Central memory CD8-positive, alpha-beta T cell (primary cell): ENCODE measurements at places on chromosomes 7 and 10.

DNA sequence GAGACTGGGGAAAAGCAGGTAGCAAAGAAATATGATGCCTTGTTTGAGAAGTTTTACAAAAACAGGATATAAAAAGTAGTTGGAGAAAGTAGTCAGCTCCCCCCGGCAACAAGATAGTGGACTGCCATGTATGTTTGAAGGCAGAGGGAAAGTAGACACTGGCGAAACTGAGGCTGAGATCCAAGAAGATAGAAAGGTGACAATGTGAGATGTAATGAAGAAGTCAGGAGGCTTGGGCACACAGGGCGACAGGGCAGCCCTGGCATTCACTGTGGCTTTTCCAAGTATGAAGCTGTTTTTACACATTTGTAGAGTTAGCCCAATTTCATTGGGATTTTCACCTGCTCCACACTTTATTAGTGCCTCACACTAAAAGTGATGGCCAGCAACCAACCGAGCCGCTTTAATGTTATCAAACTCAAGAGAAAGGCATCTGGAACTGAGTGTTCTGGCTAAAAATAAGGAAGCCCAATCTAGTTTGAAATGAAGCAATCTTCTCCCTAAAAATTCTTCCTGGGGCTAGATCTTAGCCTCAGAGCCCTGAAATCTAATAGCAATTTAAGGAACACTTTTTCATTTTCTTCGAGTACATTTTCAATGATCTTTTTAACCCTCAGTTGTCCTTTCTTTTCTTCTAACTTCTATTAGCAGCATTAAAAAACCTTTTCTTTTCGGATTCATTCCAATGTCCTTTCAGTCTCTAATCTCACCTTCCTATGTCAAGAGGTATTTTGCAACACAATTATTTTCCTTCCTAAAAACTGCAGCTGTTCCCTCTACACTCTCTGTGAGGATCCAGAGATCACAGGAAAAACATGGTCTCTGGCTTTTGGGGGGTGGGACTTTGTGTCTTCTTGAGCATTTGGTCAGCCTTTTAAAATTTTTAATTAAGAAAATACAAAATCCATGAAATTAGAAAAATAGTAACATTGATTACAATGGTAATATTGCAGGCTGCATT is 108.0 kb downstream of the RNLS start:
- no peaks in the 10 kb centered on the region for H3K4me1 ChIP-seq
- H3K27ac ChIP-seq: no peak overlapping the region
- no peak overlapping the region for H3K4me3 ChIP-seq
- no peaks in the 10 kb centered on the region for H3K36me3 ChIP-seq
- no peak for DNase-seq
- H3K27me3 ChIP-seq: no peaks in the 10 kb centered on the region

DNA sequence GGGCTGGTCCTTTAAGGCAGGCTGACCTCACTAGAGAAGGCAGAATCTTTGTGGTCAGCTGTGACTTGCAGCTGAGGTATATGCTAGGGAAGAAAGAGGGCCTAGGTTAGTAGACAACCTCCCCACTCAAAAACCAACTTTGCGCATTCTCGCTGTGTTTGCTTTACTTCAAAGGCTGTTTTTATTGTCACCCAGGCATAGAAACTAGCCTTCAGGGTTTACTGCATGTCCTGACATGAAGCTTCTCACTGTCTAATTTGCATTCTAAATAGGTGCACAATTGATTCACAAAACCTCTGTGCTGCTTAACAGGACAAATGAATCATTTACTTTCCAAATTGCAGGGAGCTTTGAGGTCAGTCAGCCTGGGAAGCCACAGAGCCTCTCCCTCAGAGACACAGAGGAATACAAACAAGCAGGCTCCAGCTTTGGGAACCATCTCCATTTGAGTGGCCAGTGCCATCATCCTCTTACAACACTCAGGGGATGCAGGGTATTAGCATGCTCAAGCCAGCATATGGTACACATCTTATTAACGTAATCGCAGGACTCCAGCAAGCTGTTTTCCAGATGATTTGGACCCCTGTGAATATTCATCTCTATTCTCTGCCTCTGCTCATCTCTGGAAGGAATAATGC is 596.4 kb upstream of the GHITM start:
- no peak overlapping the region for H3K4me3 ChIP-seq
- no peak for DNase-seq
- H3K27me3 ChIP-seq: no peaks in the 10 kb centered on the region
- no peaks in the 10 kb centered on the region for H3K4me1 ChIP-seq
- no peaks in the 10 kb centered on the region for H3K36me3 ChIP-seq

DNA sequence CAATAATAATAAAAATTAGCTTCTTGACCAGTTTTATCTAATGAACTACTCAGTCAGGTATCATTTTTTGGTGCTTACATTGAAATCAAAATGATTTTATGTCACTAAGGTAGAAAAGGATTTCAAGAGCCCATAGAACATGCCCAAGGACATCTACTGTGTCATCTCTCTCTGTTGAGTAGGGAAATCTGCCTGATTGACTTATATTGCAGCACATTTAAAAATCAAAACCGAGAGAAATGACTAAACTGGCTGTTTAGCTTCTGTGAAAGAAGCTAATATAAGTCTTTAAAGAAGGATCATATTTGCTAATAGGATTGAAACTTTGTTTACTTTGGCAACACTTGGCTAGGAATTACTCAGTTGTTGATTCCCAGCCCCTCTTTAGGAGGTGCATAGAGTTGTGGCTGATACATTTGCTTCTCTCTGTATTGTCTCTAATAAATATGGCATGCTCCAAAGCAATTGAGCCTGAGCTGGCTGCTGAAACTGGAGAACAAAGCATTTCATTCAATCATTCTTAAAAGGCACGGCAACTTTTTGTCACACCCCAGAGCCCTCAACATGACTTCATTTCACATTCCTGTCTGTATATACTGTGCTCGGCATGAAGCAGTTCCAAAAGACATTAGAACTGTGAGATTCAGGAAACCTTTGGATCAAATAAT is 1096.9 kb upstream of the POT1 start:
- no peak overlapping the region for H3K27ac ChIP-seq
- H3K4me3 ChIP-seq: no peak overlapping the region
- no peaks in the 10 kb centered on the region for H3K4me1 ChIP-seq
- no peaks in the 10 kb centered on the region for H3K27me3 ChIP-seq
- peaks cover 2% of the 10 kb centered on the region for H3K36me3 ChIP-seq

- no peaks in the 10 kb centered on the region for H3K4me1 ChIP-seq
- H3K4me3 ChIP-seq: no peak overlapping the region
- no peaks in the 10 kb centered on the region for H3K27me3 ChIP-seq
- no peak overlapping the region for H3K27ac ChIP-seq
- peaks cover 39% of the 10 kb centered on the region for H3K36me3 ChIP-seq
These were observed 18.7 kb upstream of the GET4 start for GRCh38 chr7:857661-858060.

DNA sequence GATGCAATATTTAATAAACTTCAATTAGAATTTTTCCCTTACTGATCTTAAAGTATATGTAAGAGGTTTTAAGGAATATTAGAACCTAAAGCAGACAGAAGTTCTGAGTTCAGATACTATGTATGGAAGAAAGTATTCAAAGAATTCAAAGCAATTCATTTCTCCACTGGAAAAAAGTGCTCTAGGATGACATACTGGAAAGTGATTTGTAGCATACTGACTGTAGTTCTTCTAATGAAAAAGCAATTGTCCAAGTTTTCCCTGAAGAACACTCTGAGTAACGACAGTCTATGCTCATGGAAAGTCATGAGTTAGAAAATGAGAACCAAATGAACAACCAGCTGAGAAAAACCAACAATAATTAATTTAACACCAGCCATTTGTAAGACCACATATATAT is 180.8 kb upstream of the SLC26A5 start:
- DNase-seq: no peak
- no peak overlapping the region for H3K4me3 ChIP-seq
- no peaks in the 10 kb centered on the region for H3K4me1 ChIP-seq
- H3K27me3 ChIP-seq: peaks cover 23% of the 10 kb centered on the region
- H3K36me3 ChIP-seq: no peaks in the 10 kb centered on the region

DNA sequence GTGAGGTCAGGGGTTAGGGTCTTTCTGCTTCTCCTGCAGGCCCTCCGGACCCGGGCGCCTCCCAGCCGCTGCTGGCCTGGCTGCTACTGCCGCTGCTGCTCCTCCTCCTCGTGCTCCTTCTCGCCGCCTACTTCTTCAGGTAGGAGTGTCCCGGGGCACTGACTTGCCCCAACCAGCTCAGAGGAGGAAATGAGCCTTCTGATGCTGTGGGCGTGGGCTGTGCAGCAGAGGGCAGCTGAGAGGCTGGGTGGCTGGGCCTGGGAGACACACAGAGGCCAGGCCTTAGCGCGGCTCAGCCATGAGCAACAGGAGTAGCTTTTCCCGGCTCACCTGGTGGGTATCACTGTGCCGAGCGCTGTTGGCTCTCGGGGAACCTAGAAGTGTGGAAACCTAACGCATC is 78.9 kb downstream of the MKI67 start:
- H3K27me3 ChIP-seq: no peaks in the 10 kb centered on the region
- peak; percentile 80 for DNase-seq
- H3K4me3 ChIP-seq: peak overlapping the region; percentile 94
- peaks cover 49% of the 10 kb centered on the region for H3K36me3 ChIP-seq
- H3K4me1 ChIP-seq: peaks cover 63% of the 10 kb centered on the region

DNA sequence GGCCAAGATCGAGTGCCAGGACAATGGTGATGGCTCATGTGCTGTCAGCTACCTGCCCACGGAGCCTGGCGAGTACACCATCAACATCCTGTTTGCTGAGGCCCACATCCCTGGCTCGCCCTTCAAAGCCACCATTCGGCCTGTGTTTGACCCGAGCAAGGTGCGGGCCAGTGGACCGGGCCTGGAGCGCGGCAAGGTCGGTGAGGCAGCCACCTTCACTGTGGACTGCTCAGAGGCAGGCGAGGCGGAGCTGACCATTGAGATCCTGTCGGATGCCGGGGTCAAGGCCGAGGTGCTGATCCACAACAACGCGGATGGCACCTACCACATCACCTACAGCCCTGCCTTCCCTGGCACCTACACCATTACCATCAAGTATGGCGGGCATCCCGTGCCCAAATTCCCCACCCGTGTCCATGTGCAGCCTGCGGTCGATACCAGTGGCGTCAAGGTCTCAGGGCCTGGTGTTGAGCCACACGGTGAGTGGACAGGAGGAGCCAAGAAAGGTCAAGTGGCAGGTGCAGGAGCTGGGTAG is 14.6 kb downstream of the FLNC start:
- no peaks in the 10 kb centered on the region for H3K27me3 ChIP-seq
- H3K4me1 ChIP-seq: no peaks in the 10 kb centered on the region
- no peak overlapping the region for H3K27ac ChIP-seq
- no peak for DNase-seq
- peaks cover 1% of the 10 kb centered on the region for H3K36me3 ChIP-seq
- no peak overlapping the region for H3K4me3 ChIP-seq

DNA sequence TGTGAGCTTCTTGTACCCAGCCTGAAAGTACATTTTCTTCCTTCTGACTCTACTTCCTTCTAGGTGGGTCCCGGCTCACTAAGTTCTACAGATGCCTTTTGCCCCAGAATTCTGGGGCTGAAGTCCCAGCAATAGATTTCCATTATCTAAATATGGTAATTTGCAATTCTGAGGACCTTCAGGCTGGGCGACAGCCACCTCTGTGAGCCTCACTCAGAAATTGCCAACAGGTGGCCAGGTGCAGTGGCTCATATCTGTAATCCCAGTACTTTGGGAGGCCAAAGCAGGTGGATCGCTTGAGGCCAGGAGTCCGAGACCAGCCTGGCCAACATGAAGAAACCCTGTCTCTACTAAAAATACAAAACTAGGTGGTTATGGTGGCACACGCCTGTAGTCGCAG is 23.7 kb downstream of the CREM start:
- peak overlapping the region; percentile 51 for H3K4me3 ChIP-seq
- peaks cover 14% of the 10 kb centered on the region for H3K36me3 ChIP-seq
- no peaks in the 10 kb centered on the region for H3K27me3 ChIP-seq
- peak overlapping the region; percentile 87 for H3K27ac ChIP-seq
- DNase-seq: no peak

- H3K27ac ChIP-seq: peak overlapping the region; percentile 90
- H3K4me3 ChIP-seq: peak overlapping the region; percentile 88
- peaks cover 19% of the 10 kb centered on the region for H3K36me3 ChIP-seq
- DNase-seq: no peak
- H3K27me3 ChIP-seq: no peaks in the 10 kb centered on the region
- H3K4me1 ChIP-seq: peaks cover 54% of the 10 kb centered on the region
These were observed 674 bp upstream of the OSBPL3 start for GRCh38 chr7:24980534-24981170.

DNA sequence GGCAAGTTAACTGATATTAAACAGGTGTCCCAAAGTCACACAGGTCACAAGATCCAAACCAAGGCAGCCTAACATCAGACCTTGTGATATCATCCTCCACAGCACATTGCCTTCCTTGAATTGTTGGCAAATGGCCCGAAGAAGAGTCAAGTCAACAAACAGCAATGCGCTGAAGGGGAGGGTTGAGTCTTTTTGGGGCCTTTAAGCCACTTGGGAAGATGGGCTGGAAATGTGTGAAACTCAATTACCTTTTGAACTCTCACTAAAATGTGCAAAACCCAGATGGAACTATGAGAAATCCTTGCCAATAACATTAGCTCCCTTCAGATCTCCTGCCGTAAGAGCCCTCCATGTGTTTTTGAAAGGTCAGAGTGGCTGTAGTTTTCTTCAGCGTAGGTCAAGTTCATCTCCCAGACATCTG is 47.9 kb upstream of the STK17A start:
- H3K4me1 ChIP-seq: no peaks in the 10 kb centered on the region
- no peaks in the 10 kb centered on the region for H3K27me3 ChIP-seq
- H3K36me3 ChIP-seq: no peaks in the 10 kb centered on the region
- no peak for DNase-seq

DNA sequence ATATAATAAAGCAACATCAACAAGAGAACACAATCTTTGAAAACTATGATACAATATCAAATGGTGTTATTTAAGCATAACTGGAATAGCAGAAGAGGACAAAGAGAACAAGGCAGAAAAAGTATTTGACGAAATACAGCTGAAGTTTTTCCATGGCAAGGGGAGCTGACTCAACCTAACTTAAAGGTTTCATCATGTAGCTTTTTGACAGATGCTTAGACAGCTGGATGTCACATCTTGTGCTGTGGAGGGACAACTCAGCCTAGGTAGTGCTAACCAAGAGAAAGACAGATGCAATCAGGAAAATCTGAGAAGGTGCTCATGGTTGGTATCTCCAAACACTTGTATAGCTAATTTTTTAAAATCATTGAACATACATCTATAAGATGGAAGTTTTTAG is 208.2 kb downstream of the TFEC start:
- H3K4me1 ChIP-seq: no peaks in the 10 kb centered on the region
- no peaks in the 10 kb centered on the region for H3K36me3 ChIP-seq
- no peak overlapping the region for H3K4me3 ChIP-seq
- H3K27me3 ChIP-seq: no peaks in the 10 kb centered on the region

DNA sequence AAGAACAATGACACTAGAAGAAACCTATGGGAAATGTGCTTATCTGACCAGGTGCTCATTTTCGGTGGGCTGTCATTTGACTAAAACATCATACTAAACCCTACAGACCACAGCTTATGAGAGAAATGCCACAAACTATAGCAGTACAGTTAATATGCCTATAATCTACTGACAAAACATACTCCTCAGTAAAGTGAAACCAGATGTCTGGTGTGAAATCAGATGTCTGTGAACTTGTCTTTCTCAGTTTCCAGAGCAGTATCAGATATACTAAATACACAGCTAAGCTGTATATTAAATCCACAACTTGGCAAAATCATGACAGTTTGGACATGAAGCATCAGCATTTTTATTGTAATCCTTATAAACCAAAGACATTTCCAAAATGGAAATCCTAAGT is 3.3 kb downstream of the IMMP2L start:
- no peak for DNase-seq
- no peak overlapping the region for H3K4me3 ChIP-seq
- no peak overlapping the region for H3K27ac ChIP-seq
- peaks cover 16% of the 10 kb centered on the region for H3K36me3 ChIP-seq
- H3K4me1 ChIP-seq: peaks cover 29% of the 10 kb centered on the region
